ENCODE measurements at places on chromosomes 4 and X.

DNA sequence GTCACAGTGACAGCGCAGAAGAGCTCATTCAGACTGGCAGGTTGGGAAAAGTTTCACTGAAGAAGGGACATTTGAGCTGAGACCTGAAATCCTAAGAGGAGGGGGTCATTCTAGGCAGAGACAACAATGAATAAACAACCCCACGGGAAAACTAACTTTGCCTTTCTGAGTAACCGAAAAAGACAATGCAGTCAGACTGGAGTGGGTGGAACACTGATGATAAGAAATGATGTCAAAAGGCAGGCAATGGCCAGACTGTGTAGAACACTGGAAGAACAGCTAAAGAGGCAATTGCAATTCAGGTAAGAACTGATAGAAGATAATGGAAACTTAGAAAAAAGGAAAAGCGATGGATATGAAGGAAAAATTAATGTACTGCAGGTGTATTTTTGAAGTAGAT lies 73.8 kb downstream of the CHIC2 start:
- DNase-seq = no peak

- DNase-seq = no peak
Observed at GRCh38 chr4:153227469-153228075, 23.3 kb downstream of the TRIM2 start.

- DNase-seq = no peak
Observed at GRCh38 chr4:87839592-87839946, 6.8 kb downstream of the MEPE start.

- no peak for DNase-seq
Observed at GRCh38 chrX:2547736-2548135, 47.0 kb upstream of the DHRSX start.

- DNase-seq = no peak
Observed at GRCh38 chrX:30990361-30990760, 81.5 kb downstream of the FTHL17 start.

DNA sequence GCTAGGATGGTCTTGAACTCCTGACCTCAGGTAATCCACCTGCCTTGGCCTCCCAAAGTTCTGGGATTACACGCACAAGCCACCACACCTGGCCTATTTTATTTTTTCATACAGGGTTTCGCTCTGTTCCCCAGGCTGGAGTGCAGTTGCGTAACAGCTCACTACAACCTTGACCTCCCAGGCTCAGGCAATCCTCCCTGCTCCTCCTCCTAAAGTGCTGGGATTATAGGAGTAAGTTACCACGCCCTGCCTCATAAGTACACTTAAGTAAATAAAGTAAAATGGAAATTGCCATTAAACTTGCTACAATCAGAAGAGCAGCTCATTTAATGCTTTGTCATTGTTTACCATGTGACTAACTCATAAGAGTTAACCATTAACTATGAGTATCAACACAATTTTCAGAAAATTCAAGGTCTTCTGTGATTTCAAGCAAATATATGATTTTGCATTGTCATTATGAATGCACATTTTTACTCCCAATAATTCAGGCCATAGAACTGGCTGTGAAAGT lies 12.3 kb downstream of the UGDH start:
- no peak for DNase-seq

GRCh38 chrX:133188631-133189030 lies 29.5 kb downstream of the TFDP3 start:
- DNase-seq = no peak

DNA sequence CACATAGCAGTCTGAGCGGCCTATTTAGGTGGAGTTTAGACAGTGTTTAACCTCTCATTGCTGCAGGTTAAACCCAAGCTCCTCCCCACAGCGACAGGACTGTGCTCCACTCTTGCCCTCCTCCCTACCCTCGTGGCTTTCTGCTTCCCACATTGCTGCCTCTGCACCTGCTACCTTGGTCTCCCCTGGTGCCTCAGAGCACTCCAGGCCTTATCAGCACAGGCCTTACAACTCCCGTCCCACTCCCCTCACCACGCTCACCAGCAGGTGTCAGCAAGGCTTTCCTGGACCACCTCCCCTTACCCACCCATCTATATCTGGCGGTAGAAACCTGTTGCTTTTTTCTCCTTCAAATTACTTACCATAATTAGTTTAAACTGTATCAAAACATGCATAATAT lies 18.6 kb downstream of the HELT start:
- DNase-seq = no peak

GRCh38 chr4:186710521-186711119 lies 13.0 kb downstream of the FAT1 start:
- no peak for DNase-seq

- DNase-seq = no peak
Observed at GRCh38 chr4:8507196-8507570, 66.6 kb downstream of the TRMT44 start.

DNA sequence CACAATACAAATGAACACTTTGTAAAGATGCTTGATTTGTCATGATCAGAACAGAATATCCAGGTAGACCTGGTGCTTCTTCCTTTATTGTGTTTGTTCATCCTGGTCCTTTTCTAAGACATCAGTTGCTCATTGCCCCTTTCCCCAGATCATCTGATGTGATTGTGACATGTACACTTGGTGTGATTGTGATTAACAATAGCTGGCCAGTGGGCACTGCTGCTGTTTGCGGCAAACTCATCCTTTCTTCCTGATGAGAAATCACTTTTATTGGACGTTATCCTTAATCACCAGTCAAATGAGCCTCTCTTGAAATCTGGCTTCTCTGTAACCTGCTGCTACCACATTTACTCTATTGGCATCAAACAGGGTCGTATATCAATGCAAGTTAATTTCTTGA lies 135.1 kb downstream of the PCDH7 start:
- no peak for DNase-seq

DNA sequence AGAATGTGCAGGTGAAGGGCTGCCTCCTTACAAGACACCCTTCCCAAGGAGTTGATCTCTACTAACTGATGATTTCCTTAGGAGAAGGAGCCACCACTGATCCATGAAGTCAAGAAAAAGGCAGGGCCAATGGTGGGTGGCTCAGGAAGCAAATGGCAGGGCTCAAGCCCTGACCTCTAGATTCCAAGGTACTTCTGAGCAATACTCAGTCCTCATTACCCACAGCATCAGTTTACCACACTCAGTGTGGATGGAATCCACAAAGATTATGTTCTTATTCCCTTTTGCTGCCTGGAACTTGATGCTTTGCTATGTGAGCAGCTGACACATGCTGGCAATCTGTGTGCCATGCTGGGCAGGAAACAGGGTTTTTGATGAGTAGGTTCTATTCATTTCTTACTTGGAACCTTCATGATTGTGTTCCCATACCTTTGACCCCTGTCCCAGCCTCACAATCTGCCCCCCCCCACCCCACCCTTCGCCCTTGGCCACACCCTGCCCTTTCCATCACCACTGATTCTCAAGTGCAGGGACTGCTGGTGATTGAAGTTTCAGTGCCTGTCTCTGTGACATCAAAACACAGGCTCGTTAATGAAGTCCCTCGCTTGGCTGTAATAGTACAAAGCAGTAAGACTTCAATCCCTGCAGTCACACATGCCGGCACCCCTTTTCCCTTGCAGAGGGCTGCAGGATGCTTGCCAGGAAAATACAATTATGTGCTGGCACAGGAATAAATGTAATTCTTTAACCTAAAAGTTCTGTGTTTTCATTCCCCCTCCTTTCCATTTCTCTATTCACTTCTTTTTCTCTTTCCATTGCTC lies 135.6 kb upstream of the GPC4 start:
- DNase-seq = no peak

DNA sequence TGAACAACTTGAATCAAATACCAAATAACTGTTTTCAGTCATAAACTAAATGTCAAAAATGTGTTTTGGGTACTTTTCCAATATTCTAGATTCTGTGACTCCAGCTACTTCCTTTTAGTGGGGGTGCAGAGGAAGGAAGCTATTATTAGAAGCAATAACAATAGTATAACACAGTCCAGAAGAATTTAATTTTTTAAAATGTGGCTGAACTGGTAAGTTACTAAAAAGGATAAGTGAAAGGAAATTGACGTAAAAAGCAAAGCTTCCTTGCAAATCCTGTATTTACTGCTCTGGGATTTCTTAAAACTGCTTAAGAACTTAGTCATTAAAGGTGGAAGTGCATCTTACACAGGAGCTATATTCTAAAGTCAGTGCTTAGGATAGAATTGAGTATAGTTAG lies 53.2 kb downstream of the MOSPD2 start:
- no peak for DNase-seq

- no peak for DNase-seq
Observed at GRCh38 chr4:142238589-142238988, 602.2 kb downstream of the IL15 start.

- DNase-seq = no peak
Observed at GRCh38 chr4:32499171-32499570, 1779.0 kb downstream of the PCDH7 start.

GRCh38 chr4:184177271-184177670 lies 40.4 kb downstream of the ENPP6 start:
- no peak for DNase-seq

GRCh38 chr4:3666263-3666662 lies 99.9 kb upstream of the ADRA2C start:
- no peak for DNase-seq

DNA sequence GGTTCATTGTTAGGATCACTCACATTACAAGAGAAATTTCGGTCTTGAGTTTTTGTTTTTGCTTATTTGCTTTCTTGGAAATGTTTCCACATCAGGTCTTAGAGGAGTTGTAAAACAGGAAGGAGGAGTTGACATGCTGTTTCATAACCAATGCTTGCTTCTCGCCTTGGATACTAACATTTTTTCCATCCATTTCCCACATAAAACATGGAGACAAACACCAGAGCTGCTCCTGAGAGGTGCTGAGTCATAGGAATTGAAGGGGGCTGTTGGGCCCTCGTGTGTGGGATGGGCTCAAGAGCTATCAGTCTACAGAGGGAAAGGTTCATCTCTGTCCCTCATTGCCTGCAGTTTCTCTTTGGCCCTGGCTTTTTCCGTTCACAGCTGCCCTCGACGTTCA lies 29.9 kb downstream of the TBL1X start:
- no peak for DNase-seq
